ENCODE measurements at places on chromosomes 6 and 20.

DNA sequence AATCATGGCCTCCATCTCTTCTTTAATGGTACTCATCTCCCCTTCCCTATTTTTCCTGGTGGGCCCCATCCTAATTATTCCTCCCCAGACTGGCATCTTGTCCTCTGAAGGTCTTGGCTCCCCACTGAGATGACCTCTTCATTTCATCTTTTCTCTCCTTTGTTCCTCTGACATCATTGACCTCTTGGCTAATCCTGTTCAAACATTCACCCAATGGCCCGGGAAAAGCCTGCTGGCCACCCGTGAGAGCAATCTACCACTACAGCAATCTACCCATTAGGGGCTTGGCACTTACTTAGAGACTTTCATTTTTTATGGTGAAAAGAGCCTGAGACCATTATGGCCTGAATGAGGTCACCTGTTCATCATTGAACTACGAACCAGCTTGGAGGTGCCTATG is 130.8 kb downstream of the DNAH8 start:
- peak; percentile 57 for DNase-seq

DNA sequence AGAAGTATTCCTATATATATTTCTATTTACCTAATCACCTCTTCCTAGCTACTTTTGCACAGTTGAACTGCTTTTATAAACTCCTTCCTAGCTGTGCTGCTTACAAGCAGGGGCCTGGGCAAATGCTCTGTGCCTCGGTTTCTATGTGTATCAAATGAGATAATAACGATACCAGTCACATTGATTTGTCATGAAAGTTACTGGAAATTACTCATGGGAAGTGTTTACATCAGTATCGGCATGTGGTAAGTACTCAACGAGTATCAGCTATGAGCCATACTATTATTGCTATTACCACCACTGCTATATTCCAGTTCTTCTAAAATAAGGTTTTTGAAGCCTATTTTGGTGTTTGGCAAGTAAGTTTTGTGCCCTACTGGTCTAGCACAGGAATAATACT is 4.9 kb downstream of the LAMA4 start:
- DNase-seq = no peak

- peak; percentile 20 for DNase-seq
Observed at GRCh38 chr6:130760006-130760405, 67.2 kb upstream of the SMLR1 start.

- no peak for DNase-seq
Observed at GRCh38 chr20:52754366-52754765, 217.8 kb upstream of the TSHZ2 start.

All from neuronal stem cell (in vitro differentiated cells).